Activated CD4-positive, alpha-beta memory T cell treated with anti-CD3 and anti-CD28 coated beads, Interleukin-2, amount 10 ng/mL, durations not matched to agents 7 days and 5 days (primary cell): ENCODE measurements at places on chromosomes 7 and 10. TPM values are rescaled to one million over a fixed set of nuclear protein-coding genes. Genes with fewer than 3 reads are reported as not detected.

- H3K27me3 ChIP-seq, result no peaks in the 10 kb centered on the region
- peaks cover 2% of the 10 kb centered on the region for H3K36me3 ChIP-seq
- H3K4me3 ChIP-seq, result no peak overlapping the region
- peak; percentile 21 for DNase-seq
- H3K4me1 ChIP-seq, result no peaks in the 10 kb centered on the region
Observed at GRCh38 chr10:13219685-13220670, 14.2 kb downstream of the UCMA start.

Gene NFKB2
- total RNA-seq, result 122 TPM

- no peak for DNase-seq
- no peaks in the 10 kb centered on the region for H3K36me3 ChIP-seq
- no peak overlapping the region for H3K27ac ChIP-seq
- H3K27me3 ChIP-seq, result peaks cover 6% of the 10 kb centered on the region
- H3K4me1 ChIP-seq, result no peaks in the 10 kb centered on the region
- no peak overlapping the region for H3K4me3 ChIP-seq
Observed at GRCh38 chr7:73342645-73343044, 14.7 kb downstream of the FKBP6 start.

DNA sequence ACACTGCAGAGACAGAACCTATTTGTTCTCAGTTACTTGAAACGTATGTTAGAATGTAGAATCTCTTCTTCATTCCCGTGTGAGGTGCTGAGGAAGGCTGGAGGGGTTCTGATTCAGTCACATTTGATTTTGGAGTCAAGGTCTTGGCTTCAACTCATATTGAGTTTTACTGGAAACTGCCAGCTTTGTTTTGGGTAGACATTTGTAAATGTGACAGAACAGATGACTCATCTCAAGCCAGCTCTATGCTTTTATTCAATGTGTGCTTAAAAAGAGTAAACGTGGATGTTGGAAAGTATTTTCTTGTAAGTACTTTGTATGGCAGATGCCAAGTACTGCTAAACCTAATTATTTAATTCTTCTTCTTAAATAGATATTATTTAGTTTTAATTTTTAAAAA lies 780.8 kb upstream of the C7orf33 start:
- no peaks in the 10 kb centered on the region for H3K4me1 ChIP-seq
- no peak overlapping the region for H3K27ac ChIP-seq
- no peaks in the 10 kb centered on the region for H3K36me3 ChIP-seq
- no peaks in the 10 kb centered on the region for H3K27me3 ChIP-seq
- no peak for DNase-seq

DNA sequence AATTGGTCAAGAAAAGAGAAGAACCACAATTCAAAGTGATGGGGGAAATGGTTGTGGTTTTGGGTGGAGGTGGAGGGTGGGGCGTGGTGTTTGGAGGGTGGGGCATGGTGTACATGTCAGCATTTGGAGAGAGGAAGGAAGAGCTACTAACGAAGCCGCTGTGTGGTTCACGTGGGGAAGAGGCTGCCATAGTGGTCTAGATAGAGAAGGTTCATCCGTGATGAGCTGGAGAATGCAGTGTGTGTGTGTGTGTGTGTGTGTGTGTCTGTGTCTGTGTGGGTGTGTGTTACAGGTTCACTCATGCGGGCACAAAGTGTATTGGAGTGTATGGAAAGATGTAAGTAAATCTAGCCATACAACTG lies 6.1 kb upstream of the VCL start:
- peak overlapping the region; percentile 24 for H3K4me3 ChIP-seq
- peaks cover 57% of the 10 kb centered on the region for H3K4me1 ChIP-seq

DNA sequence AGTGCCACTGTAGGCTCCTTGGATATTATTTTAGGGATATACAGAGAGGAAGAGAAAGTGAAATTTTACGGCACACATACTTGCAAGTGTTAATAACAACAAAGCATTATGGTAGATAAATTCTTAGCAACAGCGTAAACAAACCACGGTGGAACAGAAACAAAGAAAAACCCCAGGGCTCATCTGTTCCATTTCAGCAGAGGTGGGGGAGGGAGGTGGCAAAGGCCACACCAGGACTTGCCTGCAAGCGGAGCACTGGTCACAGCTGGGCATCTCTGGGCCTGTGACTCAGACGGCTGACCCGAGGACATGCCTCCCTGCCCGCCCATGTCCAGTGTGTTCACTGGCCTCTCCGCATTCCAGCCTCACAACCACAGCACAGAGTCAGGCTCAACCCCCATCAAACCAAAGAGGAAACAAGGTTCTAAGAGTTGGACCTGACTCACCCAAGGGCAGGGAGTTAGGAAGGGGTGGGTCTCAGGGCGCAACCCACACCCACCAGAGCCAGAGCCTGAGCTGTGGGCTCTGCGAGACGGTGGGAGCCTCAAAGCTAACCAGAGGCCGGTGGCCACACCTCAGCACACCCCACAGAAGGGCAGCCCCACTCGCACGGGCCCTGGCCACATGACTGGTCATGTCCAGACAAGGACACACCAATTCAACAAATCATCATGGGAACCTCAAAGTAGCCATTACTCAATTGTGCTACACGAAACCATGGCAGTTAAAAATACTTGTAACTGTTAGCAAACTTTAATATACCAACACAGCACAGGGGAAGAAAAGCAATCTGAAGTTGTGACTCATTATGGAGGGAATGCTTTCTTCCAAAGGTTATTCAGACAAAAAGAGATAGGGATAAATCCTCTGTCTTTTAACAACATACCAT lies 10.7 kb downstream of the ESYT2 start:
- peak; percentile 83 for DNase-seq
- peaks cover 38% of the 10 kb centered on the region for H3K36me3 ChIP-seq
- H3K27ac ChIP-seq, result peak overlapping the region; percentile 92
- H3K4me3 ChIP-seq, result peak overlapping the region; percentile 87
- peaks cover 91% of the 10 kb centered on the region for H3K4me1 ChIP-seq

Gene PPP1R3C
- total RNA-seq, result 0.23 TPM

DNA sequence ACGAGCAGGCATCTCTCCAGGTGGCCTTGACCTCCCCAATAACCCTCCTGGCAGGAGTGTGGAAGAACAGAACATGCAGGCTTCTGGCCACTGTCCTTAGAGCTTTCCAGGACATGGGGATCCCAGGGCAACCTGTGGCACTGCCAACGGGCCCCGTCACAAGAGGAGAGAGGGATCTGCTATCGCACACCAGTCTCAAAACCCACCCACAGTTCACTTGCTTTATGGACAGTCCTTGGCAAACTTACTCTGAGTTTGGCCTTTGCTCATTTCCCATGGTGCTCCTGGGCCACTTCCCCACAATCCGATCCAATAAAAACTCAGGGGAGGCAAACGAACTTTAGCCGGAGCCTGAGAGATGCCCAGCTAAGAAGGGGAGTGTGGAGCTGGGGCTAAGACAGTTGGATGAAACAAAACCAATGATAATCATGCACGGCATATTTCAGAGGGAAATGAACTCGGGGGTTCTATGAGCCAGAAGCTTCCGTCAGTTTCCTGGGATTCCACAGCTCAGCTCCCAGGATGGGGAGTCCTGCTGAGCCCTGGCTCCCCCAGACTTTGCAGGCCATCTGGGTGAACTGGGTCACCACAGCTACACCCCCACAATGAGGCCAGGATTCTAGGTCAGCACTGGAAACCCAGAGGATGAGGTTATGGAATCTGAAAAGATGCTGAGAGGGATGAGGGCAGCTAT lies 158.4 kb downstream of the NEURL1 start:
- H3K27me3 ChIP-seq, result no peaks in the 10 kb centered on the region
- H3K4me3 ChIP-seq, result no peak overlapping the region
- no peak for DNase-seq
- peaks cover 9% of the 10 kb centered on the region for H3K36me3 ChIP-seq

DNA sequence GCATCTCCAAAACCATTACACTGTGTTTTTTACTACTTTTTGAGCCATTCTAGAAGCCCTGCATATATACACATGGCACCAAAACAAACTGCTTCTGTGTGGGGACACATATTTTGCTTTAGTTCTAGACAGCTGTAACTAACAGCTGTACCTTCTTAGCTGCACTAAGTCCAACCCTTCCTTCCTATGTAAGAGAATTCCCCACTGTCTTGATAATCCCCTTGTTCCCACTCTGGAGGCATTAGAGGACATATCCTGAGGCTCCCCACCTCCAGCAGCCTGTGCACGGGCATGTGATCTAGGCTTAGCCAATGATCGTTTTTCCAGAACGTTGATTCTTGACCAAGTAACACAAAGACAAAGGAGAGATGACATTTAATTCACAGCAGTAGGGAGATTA lies 13.3 kb upstream of the CDK13 start:
- DNase-seq, result no peak
- H3K4me3 ChIP-seq, result no peak overlapping the region
- H3K27ac ChIP-seq, result no peak overlapping the region
- H3K27me3 ChIP-seq, result peaks cover under 1% of the 10 kb centered on the region
- no peaks in the 10 kb centered on the region for H3K4me1 ChIP-seq

DNA sequence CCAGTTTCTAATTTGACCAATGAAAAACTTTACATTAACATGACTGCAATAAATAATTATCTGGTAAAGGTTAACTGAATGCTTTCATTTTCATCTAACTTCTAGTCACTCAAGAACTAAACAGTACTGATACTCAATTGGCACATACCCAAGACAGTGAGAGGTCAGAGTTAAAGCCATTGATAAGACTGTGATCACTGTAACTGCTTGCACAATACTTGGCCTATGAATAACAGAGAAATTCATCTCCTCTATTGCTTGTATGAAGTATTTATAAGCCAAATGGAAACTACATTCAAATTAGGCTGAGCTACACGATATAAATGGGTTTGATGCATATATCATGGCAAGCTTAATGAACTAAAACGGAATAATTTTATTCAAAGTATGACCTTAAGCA lies 43.0 kb downstream of the HERC4 start:
- peaks cover 41% of the 10 kb centered on the region for H3K36me3 ChIP-seq
- no peaks in the 10 kb centered on the region for H3K4me1 ChIP-seq
- no peak for DNase-seq
- no peak overlapping the region for H3K27ac ChIP-seq

DNA sequence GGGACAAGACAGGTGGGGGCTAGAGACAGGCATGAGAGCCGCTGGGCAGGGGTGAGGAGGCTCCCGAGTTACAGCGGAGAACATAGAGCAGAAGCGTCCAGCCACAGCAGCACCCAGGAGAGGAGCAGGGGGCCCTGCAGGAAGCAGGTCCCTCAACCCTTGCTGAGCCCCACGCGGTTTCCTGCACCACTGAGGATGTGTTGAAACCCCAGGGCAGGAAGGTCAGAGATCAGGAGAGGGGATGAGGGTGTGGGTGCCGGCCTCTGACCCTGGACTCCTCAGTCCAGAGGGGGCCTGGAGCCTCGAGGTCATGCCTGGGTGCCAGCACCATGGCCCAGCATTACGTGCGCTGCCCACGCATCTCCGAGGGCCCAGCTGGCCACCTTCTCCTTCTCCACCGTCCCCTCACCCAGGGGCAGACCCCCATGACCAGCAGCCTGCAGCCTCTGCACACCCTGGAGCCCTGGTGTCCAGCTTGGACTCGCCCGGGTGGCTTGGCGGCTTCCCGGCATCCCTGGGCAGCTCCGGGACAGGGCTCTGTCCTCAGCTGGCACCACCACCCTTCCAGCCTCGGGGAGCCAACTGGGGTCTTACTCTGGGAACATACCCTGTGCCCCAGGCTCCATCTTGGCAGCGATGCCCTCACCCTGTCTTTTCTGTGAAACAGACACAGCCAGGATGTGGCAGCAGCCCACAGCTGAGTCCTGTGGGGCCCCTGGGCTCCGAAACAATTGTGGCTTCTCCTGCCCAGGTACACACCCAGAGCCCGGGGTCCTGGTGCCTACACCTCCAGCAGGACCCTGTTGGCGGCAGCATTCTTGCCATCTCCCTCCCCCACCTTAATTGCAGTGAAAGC lies 52.0 kb downstream of the STK32C start:
- peaks cover 21% of the 10 kb centered on the region for H3K4me1 ChIP-seq
- no peaks in the 10 kb centered on the region for H3K27me3 ChIP-seq
- H3K27ac ChIP-seq, result peak overlapping the region; percentile 65

- H3K4me1 ChIP-seq, result no peaks in the 10 kb centered on the region
- no peak overlapping the region for H3K27ac ChIP-seq
- H3K27me3 ChIP-seq, result peaks cover 6% of the 10 kb centered on the region
Observed at GRCh38 chr7:28682801-28683200, 270.5 kb downstream of the CREB5 start.

GRCh38 chr7:18509481-18509880 lies 13.9 kb downstream of the HDAC9 start:
- no peak for DNase-seq
- H3K36me3 ChIP-seq, result no peaks in the 10 kb centered on the region
- H3K4me1 ChIP-seq, result peaks cover 9% of the 10 kb centered on the region
- H3K27ac ChIP-seq, result no peak overlapping the region
